ENCODE measurements at places on chromosomes 7 and 10. TPM values are rescaled to one million over a fixed set of nuclear protein-coding genes. Genes with fewer than 3 reads are reported as not detected.

GCK gene
- total RNA-seq: 3.3 TPM

- DNase-seq: no peak
These were observed 125.4 kb downstream of the KCNMA1 start for GRCh38 chr10:77512219-77512578.

DNA sequence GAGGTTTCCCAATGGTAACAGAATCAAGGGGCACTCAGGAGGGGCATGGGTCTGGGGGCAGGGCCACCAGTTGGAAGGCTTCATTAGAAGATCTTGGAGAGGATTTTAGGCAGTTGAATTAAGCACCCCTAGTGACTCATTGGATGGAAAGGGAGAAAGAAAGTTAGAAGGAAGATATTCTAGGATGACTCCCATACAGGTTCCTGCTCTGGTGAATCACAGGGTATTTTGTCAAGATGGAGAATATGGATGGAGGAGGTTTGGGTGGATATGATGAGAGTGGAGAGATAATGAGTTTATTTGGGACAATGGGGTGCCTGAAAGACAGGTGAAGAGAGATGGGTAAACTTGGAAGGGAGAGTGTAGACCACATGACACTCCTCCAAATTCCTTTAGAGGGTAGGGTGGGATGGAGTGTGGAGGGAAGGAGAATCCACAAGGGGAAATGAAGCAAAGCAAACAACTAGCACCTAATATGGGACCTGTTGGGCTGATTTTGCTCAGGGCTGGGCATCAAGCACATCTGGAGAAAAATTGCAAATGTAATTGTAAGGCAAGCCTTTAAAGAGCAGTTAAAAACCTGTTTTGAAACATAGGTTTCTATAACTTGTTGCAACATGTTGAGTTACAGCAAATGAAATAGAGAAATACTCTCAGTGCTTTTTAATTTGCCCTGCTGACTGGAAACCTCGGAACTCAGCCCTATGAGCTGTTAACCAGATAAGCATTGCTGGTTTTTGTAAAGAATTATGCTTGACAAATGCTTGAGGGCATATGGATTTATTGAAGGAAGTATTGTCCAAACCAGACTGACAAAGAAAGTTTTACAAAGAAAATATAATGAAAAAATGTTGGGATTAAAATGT is 2.9 kb upstream of the ENTPD7 start:
- DNase-seq: no peak

DNA sequence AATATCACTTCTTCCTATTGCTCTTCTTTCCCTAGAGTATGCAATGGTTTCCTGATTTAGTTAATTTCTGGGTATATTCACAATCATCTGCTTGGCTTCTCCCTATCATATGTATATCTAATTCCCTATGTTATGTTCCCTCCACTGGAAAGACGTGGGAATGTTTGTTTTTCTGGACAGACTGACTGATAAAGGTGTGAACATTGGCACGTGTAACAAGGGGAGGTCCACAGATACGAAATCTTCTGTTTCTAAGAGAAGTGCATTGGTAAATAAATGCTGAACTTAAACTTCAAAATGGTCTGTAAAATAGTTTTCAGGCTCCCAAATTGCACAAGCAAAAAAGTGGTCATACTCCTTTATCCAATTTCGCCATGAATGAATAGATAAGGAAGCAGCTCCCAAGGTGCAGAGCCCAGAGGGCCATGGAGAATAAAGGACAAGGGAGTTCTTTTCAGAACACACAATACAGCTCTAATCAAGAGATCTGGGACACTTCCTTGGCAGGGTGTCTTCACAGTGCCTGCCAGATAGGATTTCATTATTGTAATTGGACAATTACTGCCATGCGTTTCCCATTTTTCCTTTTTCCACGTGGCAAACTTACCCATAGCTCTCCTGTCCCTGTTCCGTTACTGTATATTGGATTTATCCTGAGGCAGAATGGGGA is 141.9 kb downstream of the RNF133 start:
- no peak for DNase-seq
